ENCODE measurements at places on chromosomes 12 and 14.

GRCh38 chr12:42574851-42575266 is 14.7 kb downstream of the PRICKLE1 start:
- no peak for DNase-seq

GRCh38 chr12:67524861-67525616 is 123.5 kb upstream of the DYRK2 start:
- DNase-seq, result peak; percentile 39

DNA sequence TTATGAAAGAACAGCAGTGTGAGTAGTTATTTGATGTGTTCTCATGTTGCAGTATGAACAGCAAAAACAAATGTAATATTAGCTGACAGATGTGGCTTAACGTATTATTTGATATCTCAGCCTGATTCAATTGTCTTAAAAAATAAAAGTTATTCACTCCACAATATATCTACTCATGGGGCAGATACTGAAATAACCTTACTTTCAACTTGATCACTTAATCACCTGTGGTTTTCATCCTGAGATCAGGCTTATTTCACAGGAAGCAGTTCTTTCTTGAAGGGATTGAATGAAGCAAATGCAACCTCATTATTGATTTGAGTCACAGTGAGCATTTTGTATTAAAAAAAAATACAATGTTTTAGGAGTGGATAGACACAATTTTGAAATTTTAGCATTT is 90.3 kb downstream of the AKAP6 start:
- DNase-seq, result no peak

- DNase-seq, result no peak
These were observed 20.6 kb downstream of the TUNAR start for GRCh38 chr14:95897280-95897679.

- no peak for DNase-seq
These were observed 21.3 kb downstream of the POLE start for GRCh38 chr12:132665794-132666193.

DNA sequence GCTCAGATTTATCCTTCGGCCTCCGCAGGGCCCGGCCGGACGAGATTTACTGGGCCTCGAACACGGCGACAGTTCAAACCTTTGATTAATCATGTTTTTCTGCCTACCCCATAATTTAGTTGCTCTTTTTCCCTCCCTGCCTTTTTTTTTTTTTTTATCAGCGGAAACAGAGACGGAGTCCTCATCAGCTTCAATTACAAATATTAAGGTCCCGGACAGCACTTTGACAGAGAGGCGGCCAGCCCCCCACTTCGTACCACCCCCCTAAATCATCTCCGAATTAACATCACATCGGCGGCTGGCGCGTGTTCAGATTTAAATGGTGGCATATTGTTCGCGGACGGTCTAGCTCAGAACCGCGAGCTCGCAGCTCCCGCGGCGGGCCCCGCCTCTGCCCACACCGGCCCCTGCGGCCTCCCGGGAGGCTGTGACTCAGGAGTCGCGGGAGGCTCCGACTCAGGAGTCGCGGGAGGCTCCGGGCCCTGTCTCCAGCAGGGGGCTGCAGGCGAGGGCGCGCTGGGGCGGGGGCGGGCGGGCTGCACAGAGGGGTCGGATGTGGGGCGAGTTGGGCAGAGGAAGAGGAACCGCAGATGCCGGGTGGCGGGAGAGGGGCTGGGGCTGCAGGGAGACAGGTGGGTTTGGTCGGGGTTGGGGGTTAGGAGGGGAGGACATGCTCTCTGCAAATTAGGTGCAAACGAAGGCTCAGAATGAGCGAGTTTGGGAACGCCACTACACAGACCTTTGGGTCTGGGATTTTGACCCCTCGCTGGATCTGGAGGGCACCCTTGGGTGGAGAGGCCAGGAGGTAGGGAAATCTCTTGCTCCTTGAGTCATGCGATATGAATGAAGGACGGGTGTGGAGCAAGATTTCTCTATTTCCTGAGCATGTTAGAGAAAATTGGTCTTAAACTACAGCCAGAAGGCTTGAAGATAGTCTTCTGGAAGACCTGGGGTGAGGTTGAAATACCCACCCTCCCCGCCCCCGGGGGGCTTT is 19.6 kb upstream of the ATP5MC2 start:
- peak; percentile 36 for DNase-seq

DNA sequence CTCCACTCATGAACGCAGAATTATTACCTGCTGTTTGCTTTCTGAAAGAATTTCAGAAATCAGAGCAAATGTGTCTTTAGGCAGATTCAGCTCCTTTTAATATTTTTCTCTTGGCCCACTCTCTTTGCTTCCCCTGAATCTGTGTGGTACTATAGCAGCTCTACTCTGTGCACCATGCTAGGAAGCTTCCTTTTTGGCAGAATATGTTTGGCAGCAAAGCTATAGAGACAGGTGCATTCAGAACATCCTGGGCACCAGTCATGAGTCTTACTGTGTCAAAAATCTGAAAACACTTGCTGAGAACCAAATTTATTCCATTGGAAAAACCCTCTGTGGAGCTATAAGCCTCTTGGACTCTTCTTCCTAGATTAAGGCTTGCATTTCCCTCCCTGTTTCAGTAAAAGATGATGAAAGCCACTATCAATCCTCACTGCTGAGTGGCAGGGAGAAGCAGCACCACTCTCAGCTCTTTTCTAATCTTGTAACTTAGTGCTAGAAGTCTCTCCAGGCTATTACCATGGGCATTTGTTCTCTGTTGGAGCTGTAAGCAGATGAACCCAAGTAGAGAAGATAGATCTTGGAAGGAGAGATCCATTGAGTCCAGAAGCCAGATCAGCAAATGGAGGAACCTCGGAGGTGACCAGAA is 18.2 kb downstream of the CIPC start:
- no peak for DNase-seq

- DNase-seq, result no peak
These were observed 42.3 kb downstream of the ATXN7L3B start for GRCh38 chr12:74579981-74580380.

DNA sequence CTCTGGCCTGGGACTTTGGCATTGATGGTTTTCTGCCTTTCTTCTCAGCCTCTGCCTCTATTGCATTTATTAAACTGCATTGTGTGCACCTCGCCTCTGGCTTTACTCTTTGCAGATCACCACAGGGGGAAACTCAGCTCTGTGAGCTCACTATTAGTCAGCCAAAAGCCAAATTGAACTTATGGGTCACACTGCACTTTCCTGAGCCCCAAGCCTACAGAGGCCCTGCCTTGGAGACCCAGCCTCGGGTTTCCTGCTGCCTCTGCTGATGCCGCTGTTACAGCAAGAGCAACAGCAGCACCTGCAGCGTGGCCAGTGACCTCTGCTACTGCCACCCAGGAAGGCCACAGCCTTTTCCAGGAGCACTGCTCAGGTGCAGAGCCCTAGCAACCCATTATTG is 122.5 kb downstream of the DAD1 start:
- no peak for DNase-seq

GRCh38 chr12:82955043-82955442 is 268.3 kb downstream of the TMTC2 start:
- DNase-seq, result peak; percentile 33

DNA sequence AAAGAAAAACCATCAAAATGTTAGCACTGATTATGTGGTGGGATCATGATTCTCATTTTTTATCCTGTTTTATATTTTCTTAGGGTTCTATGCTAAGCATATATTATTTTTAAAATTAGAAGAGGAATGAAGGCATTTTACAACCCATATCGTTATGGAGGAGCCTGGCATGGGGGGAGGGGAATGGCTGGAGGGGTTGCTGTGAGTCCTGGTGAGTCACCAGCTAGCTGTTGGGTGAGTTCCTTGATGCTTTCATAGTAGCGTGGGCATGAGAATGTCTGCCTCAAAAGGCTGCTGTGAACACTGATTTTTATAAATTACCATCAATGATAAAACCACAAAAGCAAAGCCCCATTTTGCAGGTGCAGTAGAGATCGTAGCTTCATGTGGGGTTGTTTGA is 46.9 kb downstream of the C14orf132 start:
- no peak for DNase-seq

GRCh38 chr12:122449317-122449716 is 26.8 kb upstream of the CLIP1 start:
- DNase-seq, result peak; percentile 84

- no peak for DNase-seq
These were observed 27.4 kb downstream of the SRRM4 start for GRCh38 chr12:119008691-119009221.

GRCh38 chr14:57982804-57983634 is 117.1 kb upstream of the SLC35F4 start:
- DNase-seq, result no peak

DNA sequence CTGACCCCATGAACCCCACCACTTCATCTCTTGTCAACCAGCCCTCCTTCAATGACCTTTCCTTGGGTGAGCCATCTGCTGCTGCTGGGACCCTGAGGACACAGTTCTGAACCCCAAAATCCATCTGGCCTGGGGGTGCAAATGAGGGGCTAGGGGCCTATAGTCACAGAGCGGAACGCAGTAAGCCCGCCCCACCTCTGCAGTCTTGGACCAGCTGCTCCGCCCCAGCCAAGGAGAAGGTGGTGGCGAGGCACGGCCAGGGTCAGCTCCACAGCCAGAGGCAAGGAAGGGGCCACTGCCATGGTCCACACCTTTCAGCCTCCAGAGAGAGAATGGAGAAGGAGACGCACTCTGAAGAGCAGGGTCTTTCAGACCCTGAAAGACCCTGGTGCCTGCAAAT is 5.1 kb downstream of the TMEM179 start:
- DNase-seq, result no peak

DNA sequence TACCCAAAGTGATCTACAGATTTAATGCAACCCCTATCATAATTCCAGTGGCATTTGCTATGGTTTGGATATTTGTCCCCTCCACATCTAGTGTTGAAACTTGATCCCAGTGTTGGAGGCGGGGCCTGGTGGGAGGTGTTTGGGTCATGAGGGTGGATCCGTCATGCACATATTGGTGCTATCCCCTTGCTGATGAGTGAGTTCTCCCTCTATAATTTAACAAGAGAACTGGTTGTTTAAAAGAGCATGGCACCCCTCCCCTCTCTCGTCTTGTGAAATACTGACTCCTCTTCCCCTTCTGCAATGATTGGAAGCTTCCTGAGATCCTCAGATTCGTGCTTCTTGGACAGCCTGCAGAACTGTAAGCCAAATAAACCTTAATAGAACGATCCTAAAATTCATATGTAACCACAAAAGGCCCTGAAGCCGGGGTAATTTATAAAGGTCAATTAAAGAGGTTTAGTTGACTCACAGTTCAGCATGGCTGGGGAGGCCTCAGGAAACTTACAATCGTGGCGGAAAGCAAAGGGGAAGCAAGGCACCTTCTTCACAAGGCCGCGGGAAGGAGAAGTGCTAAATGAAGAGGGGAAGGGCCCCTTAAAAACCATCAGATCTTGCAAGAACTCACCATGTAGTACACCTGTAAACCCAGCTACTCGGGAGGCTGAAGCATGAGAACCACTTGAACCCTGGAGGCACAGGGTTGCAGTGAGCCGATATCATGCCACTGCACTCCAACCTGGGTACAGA is 41.2 kb downstream of the SLC39A9 start:
- no peak for DNase-seq

GRCh38 chr12:19125325-19125724 is 4.2 kb upstream of the PLEKHA5 start:
- no peak for DNase-seq

GRCh38 chr14:93884950-93885349 is 42.2 kb upstream of the FAM181A start:
- no peak for DNase-seq

GRCh38 chr14:65045709-65046108 is 56.6 kb downstream of the MAX start:
- DNase-seq, result peak; percentile 57

DNA sequence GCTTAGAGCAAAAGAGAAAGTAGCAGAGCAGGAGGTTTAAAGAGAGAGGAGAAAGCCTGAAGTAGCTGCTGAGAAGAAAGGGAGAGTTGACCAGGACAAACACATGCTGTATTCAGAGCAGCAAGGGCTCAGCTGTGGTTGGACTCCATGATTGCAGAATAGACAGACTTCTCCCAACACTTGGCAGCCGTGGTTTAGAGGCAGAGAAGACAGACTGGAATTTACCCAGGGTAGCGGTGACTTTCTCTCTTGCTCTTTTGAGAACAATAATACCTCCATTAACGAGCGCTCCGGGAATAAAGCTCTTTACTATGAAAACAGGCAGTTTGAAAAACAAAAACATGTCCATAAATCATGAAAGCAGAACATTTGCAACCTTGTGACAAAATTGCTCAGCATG is 21.4 kb upstream of the IGF1 start:
- DNase-seq, result peak; percentile 29

Data from inflammatory macrophage treated with lipopolysaccharide for 4 hours (primary cell).